ENCODE measurements at places on chromosomes 5 and 9.

- peak; percentile 7 for DNase-seq
Observed at GRCh38 chr5:100731768-100732167, 171.3 kb downstream of the ST8SIA4 start.

DNA sequence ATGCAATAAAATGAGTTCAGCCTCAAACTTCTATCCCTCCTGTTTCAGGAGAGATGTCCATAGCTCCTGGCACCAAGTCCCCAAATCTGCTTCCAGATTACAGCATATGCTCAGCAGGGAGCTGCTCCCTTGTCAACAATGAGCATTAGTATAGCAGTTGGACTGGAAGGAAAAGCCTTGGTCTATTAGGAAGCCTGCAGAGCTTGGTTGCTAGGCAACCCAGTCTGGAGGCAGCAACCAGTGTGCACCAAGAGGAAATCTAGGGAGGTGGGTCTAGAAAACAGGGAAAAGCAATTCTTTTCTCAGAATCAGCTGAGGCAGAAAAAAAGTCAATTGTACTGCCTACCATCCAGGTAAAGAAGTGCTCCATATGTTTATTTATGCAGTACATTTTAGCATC is 229.5 kb upstream of the NMUR2 start:
- DNase-seq = no peak

- no peak for DNase-seq
Observed at GRCh38 chr5:143629871-143630659, 181.9 kb upstream of the HMHB1 start.

DNA sequence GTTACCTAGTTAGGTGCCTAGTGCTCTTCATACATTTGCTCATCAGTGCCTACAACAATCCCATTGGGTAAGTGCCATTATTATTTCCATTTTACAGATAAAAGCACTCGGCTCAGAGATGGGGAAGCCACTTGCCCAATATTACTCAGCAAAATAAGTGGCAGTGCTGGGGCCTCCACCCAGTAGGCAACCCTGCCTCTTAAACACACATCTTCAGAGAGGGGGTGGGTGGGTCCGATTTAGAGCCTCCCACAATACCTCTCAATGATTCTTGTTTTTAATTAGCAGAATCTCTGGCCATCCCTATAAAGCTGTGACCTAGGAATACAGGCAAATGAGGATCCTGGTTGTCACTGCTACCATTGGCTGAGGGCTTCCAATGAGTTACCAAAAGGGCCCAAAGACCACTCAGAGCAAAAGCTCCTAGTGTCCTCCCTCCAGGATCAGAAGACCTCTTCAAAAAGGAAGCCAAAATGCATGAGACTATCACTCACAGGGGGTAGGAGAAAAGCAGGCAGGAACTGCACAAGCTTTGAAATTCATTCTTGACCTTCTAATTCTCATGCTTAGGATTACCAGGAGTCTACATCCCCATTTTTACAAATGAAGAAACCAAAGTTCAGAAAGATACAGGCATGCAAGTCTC is 36.1 kb upstream of the UBE2D2 start:
- DNase-seq = no peak

DNA sequence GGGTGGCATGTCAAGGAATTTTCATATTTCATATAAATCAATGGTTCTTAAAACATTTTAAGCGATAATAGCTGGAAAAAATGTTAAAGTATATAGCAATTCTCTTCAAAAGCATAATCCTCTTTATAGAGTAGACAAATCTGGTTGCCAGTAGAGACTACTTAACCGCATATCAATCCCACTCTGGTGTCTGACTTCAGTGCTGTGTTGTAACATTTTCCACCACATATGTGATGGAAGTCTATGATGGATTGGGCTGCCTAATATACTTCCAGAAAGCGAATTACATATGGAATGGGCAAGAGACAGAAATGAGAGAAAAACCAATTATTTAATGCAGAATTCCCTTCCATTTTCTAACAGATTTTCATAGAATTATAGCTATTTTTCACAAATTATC is 54.3 kb downstream of the FBN2 start:
- no peak for DNase-seq

GRCh38 chr5:9977070-9977469 is 272.6 kb downstream of the ATPSCKMT start:
- no peak for DNase-seq

- DNase-seq = peak; percentile 72
Observed at GRCh38 chr9:99822109-99822805, 572 bp downstream of the NR4A3 start.

DNA sequence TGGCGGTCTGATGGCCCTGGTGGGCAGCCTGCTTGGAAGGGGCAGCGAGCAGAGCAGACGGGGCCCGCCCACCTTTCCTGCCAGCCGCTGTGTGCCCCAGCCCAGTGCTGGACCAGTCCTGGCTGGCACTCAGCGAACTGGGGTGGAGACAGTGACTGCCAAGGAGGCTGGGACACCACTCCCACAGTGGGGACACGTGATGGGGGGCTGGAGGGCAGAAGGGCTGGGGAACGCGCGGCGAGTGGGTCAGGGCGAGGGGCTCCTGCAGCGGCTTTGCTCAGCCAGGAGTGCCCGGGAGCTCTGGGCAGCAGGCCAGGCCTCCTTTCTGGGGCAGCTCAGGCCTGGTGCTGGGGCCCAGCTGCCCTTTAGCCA is 19.5 kb downstream of the NCS1 start:
- DNase-seq = no peak

DNA sequence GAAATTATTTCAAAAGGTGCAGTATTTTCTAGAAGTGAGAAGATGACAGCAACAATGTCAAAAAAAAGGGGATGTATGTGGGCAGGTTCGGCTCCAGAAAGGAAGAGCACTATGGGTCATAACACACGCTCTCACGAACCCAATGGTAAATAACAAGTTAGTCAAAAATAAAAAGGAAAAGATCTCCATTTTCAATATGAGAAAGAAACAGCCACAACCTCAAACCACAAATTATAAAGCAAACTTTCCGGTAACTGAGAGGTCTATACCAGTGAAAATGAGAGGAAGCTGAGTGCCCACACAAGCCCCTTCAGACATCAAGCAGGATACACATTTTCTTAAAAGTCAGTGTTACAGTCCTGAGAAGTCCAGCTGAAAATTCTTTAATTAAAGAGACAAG is 398.5 kb upstream of the RPS23 start:
- peak; percentile 63 for DNase-seq

GRCh38 chr9:111074395-111074794 is 36.1 kb upstream of the LPAR1 start:
- DNase-seq = no peak

DNA sequence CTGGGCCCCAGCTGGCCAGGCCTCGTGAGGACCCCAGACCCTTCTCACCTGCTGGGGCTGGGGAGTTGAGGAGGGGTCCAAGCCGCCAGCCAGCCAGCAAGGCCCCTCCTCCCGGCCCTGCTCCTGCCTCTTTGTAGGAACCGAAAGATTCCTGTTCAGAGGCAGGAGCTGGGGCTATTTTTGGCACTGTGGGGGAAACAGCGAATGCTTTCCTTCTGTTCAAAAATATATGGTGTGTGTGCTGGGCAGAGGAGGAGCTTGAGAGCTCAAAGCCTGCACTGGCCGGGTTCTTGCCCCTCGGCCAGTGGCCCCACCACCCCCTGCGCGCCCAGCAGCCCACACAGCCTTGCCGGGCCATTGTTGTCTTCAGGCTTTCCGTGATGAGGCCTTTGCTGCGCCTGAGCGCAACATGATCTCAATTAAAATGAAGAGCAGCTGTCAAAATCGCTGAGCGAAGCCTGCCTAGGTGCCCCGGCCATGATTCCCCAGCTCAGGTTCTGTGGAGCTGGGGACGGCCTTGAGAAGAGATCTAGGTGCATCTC is 13.4 kb downstream of the NCS1 start:
- no peak for DNase-seq

GRCh38 chr5:95229646-95230045 is 55.2 kb downstream of the MCTP1 start:
- DNase-seq = no peak

GRCh38 chr5:104299998-104300706 is 737.6 kb upstream of the NUDT12 start:
- DNase-seq = no peak

- DNase-seq = no peak
Observed at GRCh38 chr5:119332978-119333401, 22.8 kb upstream of the TNFAIP8 start.

DNA sequence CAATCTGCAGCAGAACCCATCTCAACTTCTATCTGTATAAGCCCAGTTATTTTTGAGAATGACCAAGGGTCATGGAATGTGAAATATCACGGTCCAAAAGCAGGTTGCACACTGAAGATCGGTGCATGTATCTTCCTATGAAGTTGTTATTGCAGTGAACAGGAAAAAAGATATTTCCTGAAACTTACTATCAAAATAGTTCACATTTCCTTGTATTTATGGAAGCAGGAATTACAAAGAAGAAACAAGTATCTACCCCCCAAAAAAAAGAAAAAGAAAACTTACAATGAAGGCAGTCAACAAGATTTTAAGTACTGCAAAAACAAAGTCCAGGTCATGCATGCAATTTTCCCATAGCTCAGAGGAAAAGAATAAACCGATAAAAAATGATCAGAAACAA is 70.0 kb downstream of the MPDZ start:
- no peak for DNase-seq

- DNase-seq = no peak
Observed at GRCh38 chr9:93182572-93182971, 1.4 kb upstream of the WNK2 start.

GRCh38 chr5:54383225-54383901 is 72.1 kb upstream of the HSPB3 start:
- DNase-seq = no peak

- DNase-seq = no peak
Observed at GRCh38 chr9:79756414-79756813, 184.6 kb downstream of the TLE4 start.

GRCh38 chr5:71011194-71011792 is 13.8 kb downstream of the NAIP start:
- DNase-seq = no peak

DNA sequence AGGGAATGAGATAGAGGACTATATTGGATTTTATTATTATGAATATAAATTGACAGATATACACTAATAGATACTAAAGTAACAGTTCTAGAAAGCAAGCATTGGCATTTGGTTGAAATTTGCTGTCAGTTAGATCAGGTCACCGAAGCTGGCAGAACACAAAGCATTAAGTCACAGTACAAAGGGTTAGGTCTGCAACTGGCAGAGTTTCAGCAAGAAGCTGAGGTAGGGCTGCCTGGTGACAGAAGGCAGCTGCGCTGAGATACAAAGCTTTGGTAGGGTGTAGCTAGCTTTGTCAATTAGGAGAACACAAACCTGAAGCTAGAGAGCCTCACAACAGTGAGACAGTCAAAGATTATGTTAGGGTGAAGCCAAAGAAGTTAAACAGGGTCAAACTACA is 6.3 kb upstream of the CSNK1G3 start:
- no peak for DNase-seq

GRCh38 chr5:73945505-73945904 is 319.5 kb downstream of the ARHGEF28 start:
- DNase-seq = peak; percentile 38

DNA sequence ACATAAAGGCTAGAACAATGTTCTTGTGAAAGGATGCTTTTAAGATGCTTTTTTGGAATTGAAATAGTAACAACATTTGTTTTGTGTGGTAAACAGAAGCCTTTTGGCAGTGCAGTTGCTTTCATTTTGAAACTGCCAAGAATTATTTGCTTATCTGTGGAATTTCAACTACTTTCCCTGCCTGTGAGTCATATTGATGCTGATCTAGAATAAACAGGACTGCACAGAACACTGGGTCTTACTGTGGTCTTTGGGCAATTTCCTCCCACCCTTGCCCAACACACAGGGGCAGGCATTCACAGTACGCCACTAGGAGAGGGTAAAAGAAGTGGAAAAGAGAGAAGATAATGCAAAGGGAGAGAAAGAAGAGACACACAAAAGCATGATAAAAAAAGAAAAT is 483.7 kb downstream of the ELAVL2 start:
- no peak for DNase-seq

GRCh38 chr5:98099448-98100105 is 673.9 kb upstream of the RGMB start:
- no peak for DNase-seq

GRCh38 chr5:158953929-158954534 is 145.7 kb downstream of the EBF1 start:
- no peak for DNase-seq

DNA sequence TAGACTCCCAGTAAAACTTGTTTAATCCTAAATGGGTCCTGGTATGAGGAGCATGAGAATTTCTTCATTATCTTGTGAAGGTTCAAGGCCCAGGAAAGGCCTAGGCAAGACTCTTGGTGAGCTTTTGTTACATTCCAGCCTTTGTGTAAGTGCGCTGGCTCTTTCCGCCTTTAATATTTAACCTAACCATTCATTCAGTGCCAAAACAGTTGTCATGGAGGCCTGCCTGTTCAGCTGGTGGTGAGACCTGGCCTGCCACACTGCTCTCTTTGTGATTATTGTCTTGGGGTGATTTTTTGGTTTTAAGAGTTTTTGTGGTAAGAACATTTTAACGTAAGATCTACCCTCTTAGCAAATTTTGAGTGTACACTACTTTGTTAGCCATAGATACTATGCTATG is 127.5 kb upstream of the WWC1 start:
- DNase-seq = no peak

GRCh38 chr9:37241340-37241739 is 121.0 kb downstream of the ZCCHC7 start:
- no peak for DNase-seq

GRCh38 chr5:100516285-100516684 is 18.9 kb upstream of the FAM174A start:
- no peak for DNase-seq

GRCh38 chr9:101027236-101027635 is 1.3 kb upstream of the PLPPR1 start:
- no peak for DNase-seq

GRCh38 chr9:94005272-94005901 is 50.2 kb upstream of the BARX1 start:
- DNase-seq = no peak

GRCh38 chr9:98935071-98935505 is 8.6 kb upstream of the COL15A1 start:
- DNase-seq = no peak

GRCh38 chr5:147442224-147442623 is 67.6 kb downstream of the DPYSL3 start:
- no peak for DNase-seq

- no peak for DNase-seq
Observed at GRCh38 chr5:108459769-108460168, 77.9 kb upstream of the FBXL17 start.

Measured in activated CD8-positive, alpha-beta T cell treated with anti-CD3 and anti-CD28 coated beads for 36 hours (primary cell).